ENCODE measurements at places on chromosomes 16 and 17.

DNA sequence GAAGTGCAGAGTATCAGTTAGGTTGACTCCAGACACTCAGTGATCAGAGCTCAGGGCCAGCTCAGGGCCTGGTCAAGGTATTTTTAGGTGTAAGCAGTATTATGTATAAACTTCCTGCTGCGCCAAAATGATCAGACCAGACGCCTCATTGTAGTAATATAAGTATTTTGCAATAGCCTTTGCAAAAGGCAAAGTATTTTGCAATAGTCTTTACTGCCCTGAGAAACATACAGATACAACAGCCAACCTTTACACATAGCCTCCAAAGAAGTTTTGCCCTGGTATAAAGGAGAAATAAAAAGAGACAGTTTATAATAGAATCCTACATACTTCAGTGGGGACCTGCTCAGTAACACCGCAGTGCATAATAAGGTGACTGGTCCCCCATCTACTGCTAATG is 333.0 kb upstream of the EEF2KMT start:
- DNase-seq = no peak

DNA sequence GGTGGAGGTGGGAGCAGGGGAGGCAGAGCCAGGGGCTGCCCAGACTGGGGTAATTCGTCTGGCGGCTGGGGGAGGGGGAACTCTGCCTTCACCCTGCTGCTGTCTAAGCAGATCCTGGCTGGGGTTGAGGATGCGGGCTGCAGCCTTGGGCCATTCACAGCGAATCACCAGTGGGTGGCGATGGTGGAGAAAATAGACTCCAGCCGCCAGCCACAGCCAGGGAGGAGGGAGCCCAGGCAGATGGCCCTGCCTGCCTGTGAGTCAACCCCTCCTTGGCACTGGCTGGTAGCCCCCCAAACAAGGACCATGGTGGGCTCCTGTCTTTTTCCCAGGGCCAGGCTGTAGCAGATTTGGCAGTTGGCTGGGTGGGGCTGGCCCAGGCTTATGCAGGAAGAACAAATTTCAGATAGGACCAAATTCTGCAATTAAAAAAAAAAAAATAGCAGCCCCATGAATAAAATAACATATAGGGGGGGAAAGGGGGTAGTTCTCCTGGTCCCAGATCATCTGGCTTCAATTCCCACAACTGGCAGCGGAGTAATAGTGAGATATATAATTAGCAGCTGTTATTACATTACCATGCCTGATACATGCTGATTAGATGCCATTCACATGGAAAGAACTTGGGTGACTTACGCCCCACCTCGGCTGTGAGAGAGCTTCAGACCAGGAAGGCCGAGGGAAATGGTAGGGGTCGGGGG is 41.5 kb upstream of the CDH5 start:
- no peak for DNase-seq

GRCh38 chr16:85393674-85394451 is 219.3 kb upstream of the GSE1 start:
- DNase-seq = peak; percentile 46

- DNase-seq = no peak
Observed at GRCh38 chr17:41907633-41908539, 10.9 kb downstream of the ACLY start.

- DNase-seq = peak; percentile 5
Observed at GRCh38 chr17:47978324-47978723, 7.4 kb downstream of the CDK5RAP3 start.

GRCh38 chr17:75877752-75878173 is 618 bp downstream of the TRIM47 start:
- DNase-seq = peak; percentile 59

DNA sequence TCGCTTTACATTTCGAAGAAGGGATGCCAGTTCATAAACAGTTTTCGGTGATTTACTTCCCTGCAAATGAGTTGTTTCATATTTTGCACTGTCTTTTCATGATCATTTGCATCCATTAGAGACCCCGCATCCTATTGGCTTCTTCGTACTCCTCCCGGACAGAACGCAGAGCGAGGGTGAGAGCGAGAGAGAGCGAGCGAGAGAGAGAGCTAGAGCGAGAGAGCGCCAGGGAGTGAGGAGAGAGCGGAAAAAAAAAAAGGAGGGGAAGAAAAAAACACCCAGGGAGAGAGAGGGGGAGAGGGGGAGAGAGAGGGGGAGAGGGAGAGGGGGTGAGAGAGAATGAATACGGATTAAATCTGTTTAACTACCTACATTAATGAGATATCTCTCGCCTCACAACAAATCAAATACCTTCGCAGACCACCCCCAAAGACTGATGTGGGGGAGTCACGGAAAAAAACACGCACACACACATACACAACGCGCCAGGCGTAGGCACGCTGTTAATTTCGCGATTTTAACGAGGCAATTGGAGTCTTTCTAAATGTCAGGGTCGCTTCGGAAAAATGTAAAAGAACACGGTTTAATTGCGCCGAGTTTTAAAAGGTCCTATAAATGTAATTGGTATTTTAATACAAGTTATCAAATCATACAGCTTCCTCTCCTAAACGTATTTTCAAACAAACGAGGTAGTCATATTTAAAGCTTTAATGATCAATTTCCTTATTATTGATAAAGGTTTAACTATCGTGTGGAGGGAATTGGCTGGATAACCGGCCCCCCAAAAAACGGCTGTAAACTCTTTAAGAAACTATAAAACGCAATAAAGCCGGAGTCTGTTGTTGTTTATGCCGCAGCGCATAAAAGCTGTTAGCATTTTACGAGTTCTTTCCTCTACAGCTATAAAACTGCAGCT is at the start of gene HOXB8:
TSS of gene HOXB8 (minus strand) at position 246 of the 916 bp plus-strand sequence. CDS start 588 bp downstream, outside the sequence.
- DNase-seq = no peak

DNA sequence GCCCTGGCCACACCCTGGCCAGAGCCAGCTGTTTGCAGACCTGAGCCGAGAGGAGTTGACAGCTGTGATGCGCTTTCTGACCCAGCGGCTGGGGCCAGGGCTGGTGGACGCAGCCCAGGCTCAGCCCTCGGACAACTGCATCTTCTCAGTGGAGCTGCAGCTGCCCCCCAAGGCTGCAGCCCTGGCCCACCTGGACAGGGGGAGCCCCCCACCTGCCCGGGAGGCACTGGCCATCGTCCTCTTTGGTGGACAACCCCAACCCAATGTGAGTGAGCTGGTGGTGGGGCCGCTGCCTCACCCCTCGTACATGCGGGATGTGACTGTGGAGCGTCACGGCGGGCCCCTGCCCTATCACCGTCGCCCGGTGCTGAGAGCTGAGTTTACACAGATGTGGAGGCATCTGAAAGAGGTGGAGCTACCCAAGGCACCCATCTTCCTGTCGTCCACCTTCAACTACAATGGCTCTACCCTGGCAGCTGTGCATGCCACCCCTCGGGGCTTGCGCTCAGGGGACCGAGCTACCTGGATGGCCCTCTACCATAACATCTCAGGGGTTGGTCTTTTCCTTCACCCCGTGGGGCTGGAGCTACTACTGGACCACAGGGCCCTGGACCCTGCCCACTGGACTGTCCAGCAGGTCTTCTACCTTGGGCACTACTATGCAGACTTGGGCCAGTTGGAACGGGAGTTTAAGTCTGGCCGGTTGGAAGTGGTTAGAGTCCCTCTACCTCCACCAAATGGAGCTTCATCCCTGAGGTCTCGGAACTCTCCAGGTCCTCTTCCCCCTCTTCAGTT is 578 bp downstream of the AOC2 start:
- no peak for DNase-seq
